ENCODE measurements at places on chromosomes 4 and X.

DNA sequence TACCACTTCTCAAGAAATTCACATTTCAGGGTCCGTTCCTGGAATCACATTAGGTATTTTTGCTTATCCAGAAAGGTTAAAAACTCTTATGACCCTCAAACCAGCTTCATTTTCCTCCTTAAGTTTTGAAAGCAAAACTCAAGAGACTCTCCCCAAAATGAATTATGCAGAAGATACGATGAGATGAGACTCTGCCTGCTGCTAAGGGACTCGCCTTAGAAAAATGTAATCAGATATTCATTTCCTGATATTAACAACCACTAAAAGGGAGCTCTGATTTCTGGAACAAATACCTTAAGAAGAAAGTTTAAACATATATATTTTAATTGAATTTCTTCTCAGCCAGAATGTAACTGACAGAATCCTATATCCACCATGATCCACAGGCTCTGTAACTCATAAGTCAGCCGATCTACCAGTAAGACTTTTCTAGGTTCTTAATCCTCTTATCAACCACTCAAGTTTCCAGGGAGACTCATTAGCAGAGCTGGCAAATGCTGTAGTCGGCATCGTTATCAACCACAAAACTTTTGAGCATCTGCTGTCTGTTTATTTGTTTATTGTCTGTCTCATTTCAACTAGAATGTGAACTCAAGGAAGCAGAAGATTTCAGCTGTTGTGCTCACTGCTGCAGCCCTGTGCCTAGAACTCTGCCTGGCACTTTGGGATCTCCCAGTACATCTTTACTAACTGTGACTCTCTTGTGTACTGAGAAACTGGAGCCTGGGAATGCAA, 112.5 kb downstream of the LDB2 start:
- DNase-seq, result no peak

GRCh38 chrX:20545538-20545937, 278.8 kb upstream of the RPS6KA3 start:
- DNase-seq, result no peak

GRCh38 chr4:42267724-42268123, 115.3 kb upstream of the BEND4 start:
- no peak for DNase-seq

GRCh38 chr4:117777721-117778120, 256.6 kb upstream of the NDST3 start:
- no peak for DNase-seq

- DNase-seq, result no peak
These were observed 390.8 kb downstream of the HNRNPD start for GRCh38 chr4:81982846-81983540.

DNA sequence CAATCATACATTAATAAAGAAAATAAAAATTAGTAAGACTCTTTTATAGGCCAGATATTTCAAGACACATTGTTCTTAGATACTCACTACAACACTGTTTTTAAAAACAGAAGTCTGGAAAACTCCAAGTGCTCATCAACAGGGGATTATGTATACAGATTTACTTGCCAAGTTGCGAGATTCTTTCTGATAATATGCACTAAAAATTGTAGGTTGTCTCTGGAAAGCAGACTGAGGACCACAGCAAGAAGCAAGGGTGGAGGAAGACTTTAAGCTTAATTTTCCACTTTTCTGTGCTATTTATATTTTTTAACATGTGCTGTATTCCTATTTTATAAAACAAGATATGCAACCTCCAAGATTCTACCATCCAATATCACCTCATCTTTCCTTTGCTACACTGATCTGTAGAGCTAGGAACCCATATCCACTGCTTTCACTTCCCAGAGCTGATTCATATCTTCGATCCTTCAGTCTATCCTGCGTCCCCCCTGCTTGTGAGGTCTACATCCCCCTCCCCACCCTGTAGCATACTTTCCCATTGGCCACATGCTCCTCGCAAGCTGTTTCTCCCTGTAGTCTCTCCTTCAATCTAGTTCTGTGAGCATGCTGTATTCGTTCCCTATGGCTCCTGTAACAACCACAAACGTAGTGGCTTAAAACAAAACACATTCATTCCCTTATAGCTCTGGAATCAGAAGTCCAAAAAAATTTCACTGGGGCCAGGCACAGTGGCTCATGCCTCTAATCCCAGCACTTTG, 15.7 kb downstream of the SOD3 start:
- no peak for DNase-seq

- no peak for DNase-seq
These were observed 89.8 kb upstream of the ACSL4 start for GRCh38 chrX:109822861-109823260.

GRCh38 chr4:46992338-46992737, 1.0 kb downstream of the GABRA4 start:
- DNase-seq, result no peak

DNA sequence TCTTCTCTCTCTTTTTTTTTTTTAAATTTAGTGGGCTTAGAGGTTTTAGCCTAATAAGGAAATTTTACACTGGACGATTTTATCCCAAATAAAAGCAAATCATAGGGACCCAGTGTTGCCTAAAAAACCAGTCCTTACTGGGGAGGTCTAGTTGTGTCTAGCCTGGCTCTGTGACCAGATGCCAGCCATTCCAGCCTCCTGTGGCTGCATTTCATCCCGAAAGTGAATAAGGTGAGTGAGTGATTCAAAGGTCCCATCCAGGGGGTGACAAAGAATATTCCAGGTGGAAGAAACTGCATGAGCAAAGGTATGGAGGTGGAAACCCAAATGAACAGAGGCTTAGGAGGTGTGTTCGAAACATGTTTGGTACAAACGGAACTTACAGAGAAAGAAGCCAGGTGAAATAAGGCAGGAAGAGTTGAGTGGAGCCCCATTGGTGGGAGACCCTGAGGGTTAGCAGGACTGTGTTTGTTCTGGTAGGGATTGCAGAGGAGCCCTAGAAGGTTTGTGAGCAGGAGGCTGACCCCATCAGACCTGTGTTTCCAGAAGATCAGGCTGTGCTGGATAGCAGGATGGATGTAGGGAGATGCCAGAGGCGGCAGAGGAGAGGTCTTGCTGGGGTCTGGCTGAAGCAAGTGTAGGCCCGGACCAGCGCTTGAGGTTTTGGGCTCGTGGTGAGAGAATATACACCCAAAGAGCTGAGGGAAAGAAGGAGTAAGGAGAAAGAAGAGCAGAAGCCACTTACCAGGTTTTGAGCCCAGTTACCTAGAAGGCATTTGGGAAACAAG, 31.6 kb downstream of the PTTG2 start:
- DNase-seq, result no peak

- no peak for DNase-seq
These were observed 25.7 kb upstream of the SHISA3 start for GRCh38 chr4:42371305-42372252.

DNA sequence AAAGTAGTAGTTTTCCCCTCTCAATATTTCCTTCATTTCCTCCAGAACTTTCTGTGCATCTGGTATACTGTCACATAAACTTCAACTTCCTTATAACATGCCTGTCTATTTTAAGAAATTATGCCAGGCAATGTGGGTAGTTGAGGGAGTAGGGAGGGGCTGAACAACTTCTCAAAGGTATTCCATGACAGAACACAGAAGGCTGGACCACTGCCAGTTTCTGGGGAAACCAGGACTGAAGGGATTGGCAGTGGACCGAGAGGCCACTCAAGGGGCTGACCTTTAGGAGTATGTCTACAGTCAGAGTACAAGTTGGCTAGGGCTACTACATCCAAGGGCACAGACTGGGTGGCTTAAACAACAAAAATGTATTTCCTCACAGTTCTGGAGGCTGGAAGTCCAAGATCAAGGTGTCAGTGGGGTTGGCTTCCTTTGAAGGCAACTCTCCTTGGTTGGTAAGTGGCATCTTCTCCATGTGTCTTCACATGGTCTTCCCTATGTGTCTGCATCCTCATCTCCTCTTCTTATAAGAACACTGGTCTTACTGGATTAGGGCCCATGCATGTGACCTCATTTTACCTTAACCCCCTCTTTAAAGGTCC, 6.9 kb downstream of the SH3RF1 start:
- DNase-seq, result no peak

DNA sequence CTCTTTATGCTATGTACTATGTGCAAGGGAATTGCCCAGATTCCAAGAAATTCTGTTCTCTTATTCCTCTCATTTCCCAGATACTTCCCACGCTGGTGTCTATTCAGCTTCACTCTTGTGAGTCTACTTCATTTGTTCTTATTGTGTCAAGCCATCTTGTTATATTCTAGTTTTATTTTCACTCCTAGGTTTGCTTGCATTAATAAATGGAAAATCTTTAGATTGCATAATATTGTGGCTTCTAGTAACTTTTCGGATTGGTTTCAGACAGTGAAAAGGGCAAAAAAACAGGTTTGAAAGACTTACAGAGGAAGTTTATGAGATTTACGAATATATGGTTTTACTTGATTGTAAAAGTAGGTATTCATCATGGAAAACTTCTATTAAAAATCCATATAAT, 128.4 kb downstream of the BTC start:
- no peak for DNase-seq

DNA sequence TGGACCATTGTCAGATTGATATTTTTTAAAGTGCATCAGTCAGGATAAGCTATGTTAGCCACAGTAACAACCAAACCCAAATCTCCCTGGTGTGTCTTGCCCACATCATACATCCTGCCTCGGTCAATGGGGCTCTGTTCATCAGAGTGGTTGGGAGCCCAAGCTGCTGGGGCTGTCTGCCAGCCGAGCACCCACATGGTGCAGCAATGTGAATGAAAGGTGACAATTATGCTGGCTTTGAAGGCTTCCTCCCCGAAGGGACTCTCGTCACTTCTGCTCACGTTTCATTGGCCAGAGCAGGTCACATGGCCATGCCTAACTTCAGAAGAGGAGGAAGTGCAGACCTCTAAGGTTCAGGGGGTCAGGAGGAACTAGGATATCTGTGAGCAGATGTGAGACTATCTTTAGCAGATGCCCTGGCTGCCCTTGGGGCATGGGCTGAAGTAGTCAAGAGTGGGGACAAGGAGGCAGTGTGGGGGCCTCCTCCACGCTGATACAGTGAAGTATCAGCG, 1.3 kb upstream of the JAKMIP1 start:
- no peak for DNase-seq

DNA sequence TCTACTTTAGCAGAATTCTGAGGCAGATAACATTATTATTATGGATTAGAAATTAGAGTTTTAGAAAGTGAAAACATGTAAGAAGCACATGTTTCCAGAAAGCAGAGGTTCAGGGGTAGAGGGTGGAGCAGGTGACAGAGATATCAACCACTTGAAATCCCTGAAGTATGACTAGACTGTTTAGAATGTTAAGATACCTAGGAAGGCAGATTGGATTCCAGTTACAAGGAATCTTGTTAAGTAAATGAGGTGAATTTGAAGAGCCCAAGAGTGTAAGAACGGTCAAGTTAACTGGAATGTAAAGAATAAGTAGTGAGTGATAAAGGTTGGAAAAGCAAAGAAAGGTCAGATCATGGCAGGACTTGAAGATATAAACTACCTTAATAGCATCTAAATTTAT, 37.6 kb downstream of the ARSJ start:
- no peak for DNase-seq

- DNase-seq, result no peak
These were observed 28.2 kb downstream of the SULT1E1 start for GRCh38 chr4:69831646-69832325.

DNA sequence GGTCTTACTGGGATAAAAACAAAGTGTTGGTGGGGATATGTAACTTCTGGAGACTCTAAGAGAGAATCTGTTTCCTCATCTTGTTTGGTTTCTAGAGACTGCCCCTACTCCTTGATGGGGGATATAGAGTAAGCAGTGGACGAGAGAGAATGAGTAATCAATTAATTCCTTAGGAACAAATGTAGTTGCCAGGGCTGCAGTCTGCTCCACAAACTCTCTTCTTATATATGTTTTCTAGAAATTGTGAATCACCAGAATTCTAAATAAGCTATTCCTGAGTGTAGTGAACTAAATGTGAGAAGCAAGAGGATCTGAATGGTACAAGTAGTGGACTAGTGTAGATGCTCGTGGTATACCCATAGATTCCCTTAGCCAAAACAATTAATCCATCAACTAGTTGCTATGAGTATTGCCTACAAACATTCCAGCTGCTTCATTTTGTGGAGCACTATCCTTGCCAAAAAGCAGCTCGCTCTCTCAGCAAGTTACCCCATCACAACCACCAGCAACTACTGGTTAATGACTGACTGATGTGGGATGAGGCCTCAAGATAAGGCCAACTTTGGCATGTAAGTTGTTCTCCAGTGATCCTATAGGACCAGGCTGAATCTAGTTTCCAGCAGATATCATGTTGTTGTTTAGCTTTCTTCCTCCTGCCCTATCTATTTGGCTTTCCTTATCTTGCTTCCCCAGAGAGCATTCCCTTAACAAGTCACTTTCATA, 273.0 kb downstream of the SLC7A11 start:
- DNase-seq, result no peak

DNA sequence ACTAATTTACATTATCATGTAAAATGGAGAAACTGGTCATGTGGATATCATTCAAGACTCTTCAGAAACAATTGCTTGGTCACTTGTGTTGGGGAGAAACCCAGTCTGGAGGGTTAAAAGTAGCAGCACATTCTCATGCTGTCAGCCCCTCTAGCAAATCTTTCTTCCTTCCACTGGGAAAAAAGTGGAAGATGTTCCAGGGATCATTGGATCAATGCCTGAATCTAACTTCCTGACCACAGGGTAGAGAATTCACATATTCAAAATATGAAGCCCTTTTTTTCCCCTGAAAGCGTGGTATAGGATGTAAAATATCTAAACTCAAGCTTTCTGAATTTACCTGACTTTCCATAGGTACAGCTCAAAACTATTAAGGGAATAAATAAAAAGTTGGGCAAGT, 98.0 kb downstream of the CXCL13 start:
- no peak for DNase-seq

GRCh38 chrX:13123857-13124345, 79.5 kb upstream of the FAM9C start:
- DNase-seq, result no peak

DNA sequence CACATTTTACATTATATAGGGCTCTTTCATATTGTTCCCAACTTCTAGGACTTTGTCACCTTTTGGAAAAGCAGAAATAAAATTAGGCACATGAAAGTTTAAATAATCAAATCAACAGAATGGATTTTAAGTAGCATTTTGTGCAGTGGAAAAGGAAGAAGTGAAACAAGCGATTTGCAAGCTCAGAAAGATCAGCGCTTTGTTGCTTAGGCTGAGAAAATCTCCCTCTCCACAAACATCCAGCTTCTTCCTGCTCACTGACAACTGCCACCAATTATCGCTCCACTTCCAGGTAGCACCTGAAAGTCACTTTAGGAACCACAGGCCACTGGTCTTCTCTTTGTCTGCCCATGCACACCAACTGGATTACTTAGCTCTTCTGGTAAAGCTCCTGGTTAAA, 2.0 kb upstream of the PDK3 start:
- no peak for DNase-seq

DNA sequence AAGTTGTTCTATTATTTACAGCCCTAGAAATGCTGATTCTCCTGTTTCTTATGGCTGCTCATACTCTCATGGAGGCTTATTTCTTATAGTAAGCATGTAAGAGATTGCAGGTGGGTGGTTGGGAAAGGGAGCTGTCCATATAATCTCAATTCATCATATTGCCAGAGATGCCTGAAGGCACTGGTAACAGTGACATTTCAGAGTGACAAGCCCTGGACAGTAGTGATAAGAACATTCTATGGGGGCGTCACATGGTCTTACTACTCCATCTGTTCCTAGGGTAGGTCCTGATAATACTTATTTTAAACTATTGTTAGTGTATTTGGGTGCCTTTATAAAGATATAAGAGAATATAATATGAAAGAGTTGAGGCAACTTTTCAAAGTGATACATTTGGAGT, 171.5 kb downstream of the CFAP299 start:
- DNase-seq, result no peak

GRCh38 chr4:86791126-86791525, 58.1 kb downstream of the SLC10A6 start:
- DNase-seq, result no peak

Measured in stimulated activated CD4-positive, alpha-beta T cell treated with anti-CD3 and anti-CD28 coated beads, Interleukin-15, amount 100 ng/mL, for 1 hour (primary cell).